ENCODE measurements at places on chromosomes 3 and 15.

DNA sequence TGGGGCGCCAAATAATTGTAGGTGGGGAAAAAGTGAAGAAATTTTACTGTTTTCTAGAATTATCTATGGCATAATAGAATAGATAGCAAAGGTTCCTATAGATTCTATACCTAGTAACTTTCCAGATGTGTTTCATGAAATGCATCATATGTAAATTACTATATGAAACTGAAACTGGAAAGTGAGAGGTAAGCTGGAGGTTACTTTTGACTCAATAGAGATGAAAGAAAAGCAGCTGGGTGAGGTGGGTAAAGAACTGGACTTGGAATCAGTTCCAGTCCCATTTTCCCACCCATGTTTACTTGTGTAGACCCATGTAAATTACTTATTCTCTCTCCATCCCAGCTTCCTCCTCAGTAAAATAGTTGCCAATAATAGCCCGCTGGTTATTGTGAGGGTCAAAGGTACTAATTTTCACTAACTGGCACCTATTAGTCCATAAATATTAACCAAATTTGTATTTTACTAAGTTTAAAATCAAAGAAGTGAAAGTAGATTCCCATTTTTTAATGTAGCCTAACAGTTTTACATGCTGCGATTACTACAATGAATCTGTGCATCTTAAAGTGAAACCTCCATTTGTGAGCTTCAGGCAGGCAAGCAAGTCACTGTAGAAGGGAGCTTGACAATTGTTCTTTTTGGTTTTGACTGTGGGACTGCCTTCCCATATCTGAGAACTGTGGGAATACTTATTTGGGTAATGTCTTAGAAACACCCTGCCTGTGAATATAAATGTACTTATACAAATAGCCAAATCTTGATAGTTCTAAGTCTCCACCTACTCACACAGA, 312.1 kb downstream of the SLC9A9 start:
- no peak for DNase-seq

- no peak for DNase-seq
These were observed 71.9 kb upstream of the C15orf39 start for GRCh38 chr15:75129788-75130187.

DNA sequence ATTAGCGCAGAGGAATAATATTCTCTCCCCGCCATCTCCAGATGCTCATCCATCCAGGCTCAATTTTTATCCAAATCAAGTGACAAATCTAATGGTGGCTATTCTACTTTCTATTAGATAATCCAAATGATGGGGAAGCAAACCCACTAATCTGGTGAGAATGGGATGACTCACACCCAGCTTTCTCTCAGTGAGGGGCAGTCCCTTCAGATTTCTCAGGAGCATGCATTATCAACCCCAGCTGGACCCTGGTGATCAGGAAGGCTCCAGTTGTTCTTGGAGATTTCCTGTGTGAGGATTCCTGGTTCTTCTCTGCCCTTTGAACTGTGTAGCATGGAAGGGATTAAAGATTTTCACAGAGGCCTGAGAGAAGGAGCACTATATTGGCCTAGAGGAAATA, 358.0 kb downstream of the WDR72 start:
- no peak for DNase-seq

DNA sequence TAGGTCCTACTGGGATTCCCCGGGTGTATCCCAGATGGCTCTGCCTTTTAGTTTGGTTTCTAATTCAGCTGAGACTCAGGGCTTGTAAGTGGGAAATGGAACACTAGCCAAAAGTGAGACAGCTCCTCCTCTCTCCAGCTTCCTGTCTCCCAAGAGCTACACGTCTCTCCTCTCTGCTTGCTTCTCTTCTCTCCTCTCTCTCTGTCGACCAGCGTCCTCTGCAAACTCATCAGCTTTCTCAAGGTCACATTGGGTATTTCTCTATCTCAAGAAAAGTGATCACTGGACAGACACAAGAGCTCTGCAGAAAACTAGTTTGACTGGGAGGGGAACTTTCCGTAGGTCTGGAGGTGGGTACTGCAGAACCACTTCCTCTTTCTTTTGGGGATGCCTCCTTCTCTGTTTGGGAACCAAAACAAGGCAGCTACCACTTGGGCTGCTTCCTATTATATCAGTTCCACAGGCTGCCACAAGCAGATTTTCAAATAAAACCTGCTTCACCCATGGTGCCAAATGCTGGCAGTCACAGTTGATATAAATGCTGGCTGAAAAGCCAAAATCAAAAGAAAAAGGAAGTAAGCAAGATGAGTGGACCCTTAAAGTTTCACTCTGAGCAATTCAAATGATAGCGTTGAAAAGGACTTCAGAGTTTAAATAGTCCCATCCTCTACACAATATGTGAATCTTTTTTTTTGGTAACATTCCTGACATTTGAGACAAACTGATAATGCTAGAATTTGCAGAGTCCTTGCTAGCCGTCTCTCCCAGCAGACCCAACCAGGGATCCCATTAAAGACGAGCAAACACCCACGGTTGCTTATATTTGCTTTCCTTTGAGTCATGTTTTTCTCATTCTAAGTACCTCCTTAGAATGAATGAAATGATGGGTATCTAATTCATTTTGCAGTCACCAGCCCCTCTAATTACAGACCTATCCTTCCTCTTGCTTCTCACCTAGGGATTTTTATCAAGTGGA, 7.2 kb upstream of the DYNC1LI1 start:
- DNase-seq, result peak; percentile 56

All from AG08396 (cell line).